CD4-positive, alpha-beta T cell treated with Interleukin-15 for 1 hour (primary cell): ENCODE measurements at places on chromosomes 5 and 9.

DNA sequence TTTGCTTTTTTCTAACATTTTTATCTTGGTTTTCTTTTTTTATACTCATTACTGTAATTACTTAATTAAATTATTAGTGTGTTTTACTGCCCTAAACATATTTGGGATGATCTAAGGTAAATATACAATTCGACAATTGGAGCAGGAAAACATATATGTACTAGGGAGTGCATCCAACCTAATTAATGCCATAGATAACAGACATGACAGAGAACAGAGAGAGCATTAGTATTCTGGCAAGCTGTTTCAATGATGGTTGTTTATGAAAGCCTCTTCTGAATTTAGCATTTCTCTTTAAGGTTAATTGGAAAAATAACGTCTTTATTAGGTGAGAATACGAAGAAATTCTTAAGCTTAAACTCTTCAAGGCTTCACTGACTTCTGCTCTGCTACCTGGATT lies 300.1 kb upstream of the PRR16 start:
- no peak for DNase-seq

DNA sequence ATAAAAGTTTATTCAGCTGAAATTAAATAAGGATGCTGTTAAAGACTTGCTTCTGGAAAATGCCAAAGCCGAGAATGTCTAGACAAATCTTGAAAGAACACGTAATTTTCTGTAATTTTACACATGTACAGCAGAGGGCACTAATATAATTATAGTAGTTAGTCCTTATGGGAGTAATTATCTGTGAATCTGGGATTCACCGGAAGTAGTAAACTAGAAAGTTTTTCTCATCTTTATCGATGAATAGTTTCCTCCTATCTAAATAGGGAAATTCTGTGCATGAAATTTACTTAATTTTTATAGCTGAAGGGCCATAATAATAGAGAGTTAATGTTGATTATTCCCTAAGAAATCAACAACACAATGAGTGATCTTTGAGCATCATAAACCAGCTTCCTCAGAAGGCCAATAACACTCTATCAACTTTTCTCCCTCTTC lies 18.4 kb upstream of the CNTLN start:
- no peak for DNase-seq

GRCh38 chr9:21281275-21281674 lies 23.8 kb downstream of the IFNA5 start:
- no peak for DNase-seq

GRCh38 chr9:115204904-115205453 lies 87.0 kb upstream of the TNC start:
- DNase-seq, result no peak

DNA sequence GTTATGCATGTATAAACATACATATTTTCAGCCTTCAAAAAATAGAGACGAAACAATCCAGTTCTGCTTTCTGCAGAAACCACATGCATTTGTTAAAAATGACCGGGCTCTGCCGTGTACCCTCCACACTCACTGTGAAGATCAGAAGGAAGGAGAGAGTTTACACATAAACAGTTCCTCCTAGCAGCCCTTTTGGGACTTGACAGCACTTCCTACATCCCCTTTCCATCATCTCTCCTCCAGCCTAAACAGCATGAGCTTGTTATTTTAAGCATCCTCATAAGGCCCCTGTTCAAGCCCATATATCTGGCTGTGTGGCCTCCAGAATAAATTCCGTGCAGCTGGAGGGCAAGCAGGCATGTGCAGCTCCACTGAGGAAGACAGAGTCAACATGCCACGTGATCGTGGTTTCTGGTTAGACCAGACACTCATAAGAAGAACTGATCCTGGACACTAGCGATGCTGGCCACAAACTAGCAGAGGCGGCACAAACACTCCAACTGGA lies 42.2 kb downstream of the NIPAL4 start:
- peak; percentile 49 for DNase-seq

DNA sequence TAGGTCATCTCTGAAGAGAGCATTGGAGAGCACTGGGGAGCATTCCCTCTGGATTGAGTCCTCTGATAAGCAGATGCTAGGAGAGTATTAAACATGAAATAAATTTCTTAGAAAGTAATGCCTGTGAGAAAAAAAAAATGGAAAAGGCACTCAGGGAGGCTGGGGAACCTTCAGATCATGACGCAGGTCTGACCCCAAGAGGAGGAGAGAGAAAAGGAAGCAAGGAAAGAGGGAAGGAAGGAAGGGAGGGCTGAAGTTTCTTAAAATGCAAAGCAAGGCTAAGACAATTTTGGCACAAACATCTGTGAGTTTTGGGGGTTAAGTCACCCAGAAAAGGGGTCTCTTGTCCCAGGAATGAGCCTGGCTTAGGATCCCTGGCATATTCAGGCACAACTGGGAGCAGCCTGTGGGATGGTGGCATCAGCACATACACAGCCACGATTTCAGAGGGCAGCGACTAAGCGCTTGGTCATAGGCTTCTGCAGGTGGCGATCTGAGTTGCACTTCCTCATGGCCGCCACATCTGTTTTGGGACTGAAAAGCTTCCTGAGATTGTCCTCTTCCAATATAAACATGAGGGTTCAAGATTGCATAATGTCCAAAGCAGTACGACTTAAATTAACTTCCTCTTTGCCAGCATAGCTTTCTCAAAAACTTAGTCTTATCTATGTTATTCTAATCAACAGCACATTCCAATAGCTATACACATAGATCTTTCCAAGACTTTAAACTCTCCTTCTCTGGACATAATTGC lies 692.7 kb downstream of the DNAH5 start:
- DNase-seq, result no peak

- no peak for DNase-seq
These were observed 114.6 kb upstream of the LRRTM2 start for GRCh38 chr5:138989720-138990119.

GRCh38 chr5:139746691-139747582 lies 48.7 kb upstream of the PSD2 start:
- DNase-seq, result peak; percentile 93

- no peak for DNase-seq
These were observed 256.8 kb downstream of the CDK5RAP2 start for GRCh38 chr9:120323125-120323524.

GRCh38 chr9:127418037-127418471 lies 6.1 kb upstream of the ZNF79 start:
- DNase-seq, result peak; percentile 39

- no peak for DNase-seq
These were observed 163.8 kb upstream of the TRPM3 start for GRCh38 chr9:71285191-71285656.

DNA sequence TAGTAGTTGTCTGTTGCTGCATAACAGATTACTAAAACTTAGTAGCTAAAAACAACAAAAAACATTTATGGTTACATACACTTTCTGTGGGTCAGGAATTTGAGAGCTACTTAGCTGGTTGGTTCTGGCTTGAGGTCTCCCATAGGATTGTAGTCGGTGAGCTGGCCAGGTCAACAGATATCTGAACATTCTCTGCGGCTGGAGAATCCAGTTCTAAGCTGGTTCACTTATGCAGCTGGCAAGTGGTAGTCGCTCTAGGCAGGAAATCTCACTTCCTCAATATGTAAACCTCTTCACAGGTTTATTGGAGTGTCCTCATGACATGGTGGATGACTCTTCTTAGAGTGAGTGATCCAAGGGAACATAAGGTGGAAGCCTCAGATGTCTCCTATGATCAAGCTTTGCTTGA lies 65.7 kb upstream of the TNFAIP8 start:
- DNase-seq, result peak; percentile 41

DNA sequence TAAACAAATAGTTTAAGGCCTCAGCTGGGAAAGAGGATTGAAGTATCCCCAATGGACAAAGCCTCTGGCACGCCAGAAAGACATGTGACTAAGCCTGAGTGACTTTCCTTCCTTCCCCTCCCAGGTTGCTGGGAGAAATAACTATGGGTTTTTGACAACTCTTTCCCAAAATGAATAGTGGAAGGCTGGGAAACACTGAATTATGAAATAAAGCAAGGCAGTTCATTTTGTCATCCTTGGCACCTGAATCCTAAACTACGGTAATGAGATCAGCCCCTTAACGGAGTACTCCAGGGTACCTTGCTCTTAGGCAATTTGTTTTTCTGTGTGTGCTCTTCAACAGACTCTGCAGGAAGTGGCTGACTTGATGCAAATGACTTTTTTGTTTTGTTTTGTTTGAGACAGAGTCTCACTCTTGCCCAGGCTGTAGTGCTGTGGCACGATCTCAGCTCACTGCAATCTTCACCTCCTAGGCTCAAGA lies 75.2 kb downstream of the LMNB1 start:
- peak; percentile 27 for DNase-seq

DNA sequence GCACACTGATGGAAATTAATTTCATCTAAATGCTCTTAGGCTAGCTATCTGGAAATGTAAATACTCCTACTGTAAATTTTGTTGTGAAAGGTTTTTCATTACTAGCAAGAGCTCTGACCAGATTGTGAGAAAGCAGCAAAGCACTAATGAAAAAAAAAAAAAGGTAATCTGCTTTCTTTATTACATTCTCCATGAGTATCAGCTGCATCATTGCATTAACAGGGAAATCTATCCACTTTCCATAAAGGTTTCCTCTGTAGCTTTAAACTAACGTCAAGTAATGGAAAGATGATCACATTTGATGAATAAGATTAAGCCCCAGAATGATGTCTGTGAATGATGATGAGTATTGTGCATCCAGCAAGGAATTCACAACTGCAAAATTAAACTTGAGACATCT lies 790.6 kb upstream of the TYRP1 start:
- DNase-seq, result no peak

- DNase-seq, result no peak
These were observed 18.7 kb downstream of the RETREG1 start for GRCh38 chr5:16597946-16598694.

- no peak for DNase-seq
These were observed 58.0 kb downstream of the HRH2 start for GRCh38 chr5:175715627-175716522.

DNA sequence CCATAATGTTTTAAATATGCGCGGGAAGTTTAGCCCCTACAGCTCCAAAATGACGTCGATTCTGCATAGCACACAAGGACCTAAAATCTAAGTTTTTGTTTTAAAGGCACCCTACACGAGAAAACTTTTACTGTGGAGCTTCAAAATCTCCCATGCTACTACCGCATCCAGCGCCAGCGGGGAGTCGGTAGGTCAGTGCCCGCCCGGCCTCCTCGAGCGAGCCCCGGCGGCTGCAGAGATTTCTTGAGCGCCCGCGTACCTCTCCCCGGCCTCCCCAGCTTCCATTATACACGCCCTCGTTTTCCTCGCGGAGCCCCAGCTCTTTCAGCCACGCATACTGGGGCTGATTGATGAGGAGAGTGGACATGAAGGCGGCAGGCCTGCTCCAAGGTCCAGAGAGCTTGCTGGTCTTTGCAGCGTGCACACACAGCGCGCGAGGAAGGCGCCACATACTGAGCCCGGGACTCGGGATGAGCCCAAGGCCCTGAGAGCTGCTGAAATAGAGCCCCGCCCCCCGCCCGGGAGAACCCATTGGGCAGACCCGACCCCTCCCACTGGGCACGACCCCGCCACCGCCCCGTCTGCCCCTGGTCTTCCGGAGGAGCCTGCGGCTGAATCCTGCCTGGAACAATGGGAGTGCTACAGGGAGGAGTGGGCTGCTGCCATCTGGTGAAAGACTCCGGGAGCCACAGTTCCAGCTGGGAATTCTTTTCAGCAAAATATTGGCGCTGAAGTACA lies at the start of gene ALDH7A1:
Gene ALDH7A1 (minus strand): TSS at position 472 of the 738 bp plus-strand sequence. CDS start 21 bp downstream, at position 451.
- peak; percentile 45 for DNase-seq

GRCh38 chr5:111224561-111225345 lies 569 bp downstream of the CAMK4 start:
- no peak for DNase-seq

- no peak for DNase-seq
These were observed 98.0 kb downstream of the ANKH start for GRCh38 chr5:14773588-14773987.

- DNase-seq, result no peak
These were observed 137.2 kb downstream of the MTX3 start for GRCh38 chr5:79853676-79854418.

GRCh38 chr5:118956727-118957126 lies 31.6 kb downstream of the DTWD2 start:
- DNase-seq, result no peak

GRCh38 chr9:33414268-33414667 lies 11.9 kb upstream of the AQP7 start:
- no peak for DNase-seq

DNA sequence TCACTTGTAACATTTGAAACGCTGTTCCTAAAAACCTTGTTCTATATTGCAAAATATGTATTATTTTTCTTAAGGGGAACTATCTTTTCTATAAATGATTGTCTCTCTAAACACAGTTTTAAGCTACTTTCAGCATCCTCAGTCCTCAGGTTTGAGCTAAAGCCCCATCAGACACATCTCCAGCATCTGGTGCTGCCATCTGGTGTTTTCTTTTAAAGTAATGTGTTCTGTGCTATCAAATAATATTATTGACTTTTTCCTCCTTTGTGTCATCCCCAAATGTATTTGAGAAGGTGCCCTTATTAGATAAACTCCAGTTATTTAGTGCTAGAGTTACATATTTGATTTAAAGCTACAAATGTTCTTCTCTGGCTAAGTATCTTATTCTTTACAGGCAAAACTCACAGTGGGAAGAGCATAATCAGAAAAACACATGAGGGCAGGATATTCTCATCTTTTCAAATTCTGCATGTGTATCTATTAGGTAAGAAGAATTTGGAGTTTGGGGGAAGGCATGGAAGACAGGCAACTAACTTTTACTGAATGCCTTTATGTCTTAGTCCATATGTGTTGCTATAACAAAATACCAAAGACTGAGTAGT lies 27.5 kb downstream of the ZNF474 start:
- DNase-seq, result no peak

DNA sequence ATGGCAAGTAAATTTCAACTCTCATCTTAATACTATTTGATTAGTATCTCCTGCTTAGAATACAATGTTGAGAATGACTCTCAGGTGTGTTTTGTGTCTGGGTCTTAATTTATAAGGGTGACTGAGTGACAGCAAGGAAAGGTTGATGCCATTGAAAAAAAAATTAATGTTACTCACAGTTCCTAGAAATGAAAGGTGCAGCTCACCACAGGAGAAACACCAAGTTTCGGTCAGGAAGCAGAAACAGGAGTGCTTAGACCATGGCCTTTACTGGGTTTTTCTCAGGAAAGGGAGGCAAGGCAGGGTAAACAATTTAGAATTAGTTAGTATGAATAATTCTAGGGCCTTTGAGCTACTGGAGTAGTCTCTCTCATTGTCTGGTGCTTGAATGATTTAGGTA lies 159.2 kb upstream of the C9orf72 start:
- no peak for DNase-seq

DNA sequence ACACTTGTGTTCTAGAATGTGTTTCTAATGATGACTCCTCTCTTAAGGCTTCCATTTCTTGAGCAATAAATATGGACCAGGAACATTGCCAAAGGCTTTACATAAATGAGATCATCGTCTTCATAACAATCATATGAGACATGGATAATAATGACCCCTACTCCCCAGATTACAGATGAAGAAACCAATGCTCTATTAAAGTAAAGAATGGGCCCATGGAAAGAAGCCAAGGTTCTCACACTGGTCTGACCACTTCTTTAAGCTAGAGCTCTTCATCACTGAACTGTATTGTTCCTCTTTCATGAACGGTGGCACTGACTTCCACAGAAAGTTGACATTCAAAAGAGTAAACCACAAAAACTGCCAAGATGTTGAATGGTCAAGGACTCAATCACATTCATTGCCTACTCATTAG lies 65.3 kb downstream of the MARCHF3 start:
- no peak for DNase-seq

GRCh38 chr9:120882935-120883607 lies 6.1 kb upstream of the PHF19 start:
- no peak for DNase-seq

GRCh38 chr9:69759021-69759420 lies 790 bp downstream of the PTAR1 start:
- DNase-seq, result no peak

GRCh38 chr9:129108805-129109536 lies 1.6 kb downstream of the CRAT start:
- DNase-seq, result no peak
